SK-N-SH treated with all-trans-retinoic acid at 6 μM for 48 hours (cell line): ENCODE measurements at places on chromosomes 7 and 10.

GRCh38 chr10:118020365-118020764 lies 26.4 kb downstream of the RAB11FIP2 start:
- no peak for ATAC-seq

GRCh38 chr7:33982425-33982786 lies 77.1 kb downstream of the BMPER start:
- peak; percentile 2; the same call in 1 of the 3 replicates for ATAC-seq

DNA sequence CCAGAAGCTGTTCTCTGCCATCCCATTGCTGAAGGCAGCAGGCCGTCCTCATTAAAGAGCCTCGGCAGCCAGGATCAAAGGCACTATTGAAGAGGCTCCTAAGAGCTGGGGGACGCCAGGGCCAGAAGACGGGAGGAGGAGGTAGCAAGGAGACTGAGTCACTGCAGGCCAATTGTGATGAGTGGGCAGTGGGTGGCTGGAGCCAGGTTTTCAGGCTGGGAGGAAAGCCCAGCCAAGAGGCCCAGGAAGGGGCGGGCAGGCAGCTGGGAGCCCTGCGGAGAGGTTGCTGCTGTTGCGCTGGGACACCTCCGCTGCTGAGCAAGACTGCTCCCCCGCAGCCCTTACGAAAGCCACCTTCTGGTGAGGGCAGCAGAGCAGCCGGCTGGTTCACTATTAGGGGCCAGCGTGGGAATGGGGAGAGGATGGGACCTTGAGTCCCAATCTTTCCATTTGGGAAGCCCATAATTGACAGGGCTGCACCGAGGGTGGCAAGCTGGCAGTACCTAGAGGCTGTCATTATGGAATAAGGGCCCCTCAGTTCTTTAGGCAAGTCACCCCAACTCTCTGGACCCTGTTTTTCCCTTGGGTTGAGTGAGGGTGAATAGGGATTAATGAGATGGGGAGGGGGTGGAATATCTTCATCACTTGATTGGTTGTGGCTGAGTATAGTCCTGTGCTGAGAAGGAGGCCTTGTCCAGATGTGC lies 48.4 kb downstream of the UNC5B start:
- peak; percentile 68 for ATAC-seq

GRCh38 chr7:39623732-39624441 lies 515 bp downstream of the RALA start:
- peak; percentile 69 for ATAC-seq

DNA sequence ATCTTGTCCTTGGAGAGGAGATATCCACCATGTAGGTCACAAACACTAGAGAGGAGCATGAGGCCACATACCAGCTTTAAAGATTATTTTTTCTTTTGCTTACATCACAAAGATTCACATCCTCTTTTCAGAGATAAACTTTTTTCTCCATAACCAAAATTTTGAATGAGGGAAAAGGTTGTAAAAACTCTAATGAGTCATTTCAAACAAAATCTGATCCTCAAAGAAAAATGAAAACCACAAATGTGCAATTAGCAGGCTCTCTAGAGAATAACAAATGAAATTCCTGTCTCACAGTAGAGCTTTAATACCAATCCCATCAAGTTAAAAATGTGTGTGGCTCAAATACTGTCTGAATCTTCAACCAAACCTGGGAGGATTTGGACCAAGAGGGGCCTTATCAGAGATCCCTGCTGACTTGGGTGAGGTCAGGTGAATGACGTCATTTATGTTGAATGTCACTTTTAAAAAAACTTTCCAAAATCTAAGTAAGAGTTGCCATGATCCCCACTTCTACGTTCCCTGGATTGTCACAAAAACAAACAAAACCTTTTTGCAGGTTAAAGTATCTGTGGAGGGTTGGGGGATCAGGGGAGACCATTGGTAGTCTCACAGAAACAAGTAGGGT lies 261.5 kb upstream of the NPSR1 start:
- ATAC-seq = no peak

DNA sequence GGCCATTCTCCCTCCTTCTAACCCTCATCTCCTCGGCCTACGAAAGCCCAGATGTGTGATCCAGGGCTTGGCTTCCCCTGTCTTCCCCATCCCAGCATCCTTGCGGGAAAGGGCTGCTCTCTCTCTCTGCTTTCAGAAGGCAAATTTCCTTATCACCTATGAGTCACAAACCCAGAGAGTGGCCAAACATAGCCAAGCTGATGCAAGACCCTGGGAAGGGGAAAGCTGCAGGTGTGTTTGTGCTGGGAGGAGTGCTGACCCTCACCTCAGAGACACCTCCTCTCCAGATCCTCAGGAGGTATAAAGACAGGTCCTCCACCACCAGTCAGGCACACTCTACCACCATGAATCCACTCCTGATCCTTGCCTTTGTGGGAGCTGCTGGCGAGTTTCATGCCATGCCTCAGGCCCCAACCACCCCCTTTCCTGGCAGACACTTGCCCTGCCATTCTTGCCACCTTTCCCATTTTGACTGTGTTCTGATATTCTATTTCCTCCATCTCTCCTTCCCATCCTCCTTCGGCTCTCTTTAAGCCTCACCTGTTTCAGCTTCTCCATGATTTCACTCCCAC lies 10.6 kb upstream of the PRSS2 start:
- ATAC-seq = no peak

DNA sequence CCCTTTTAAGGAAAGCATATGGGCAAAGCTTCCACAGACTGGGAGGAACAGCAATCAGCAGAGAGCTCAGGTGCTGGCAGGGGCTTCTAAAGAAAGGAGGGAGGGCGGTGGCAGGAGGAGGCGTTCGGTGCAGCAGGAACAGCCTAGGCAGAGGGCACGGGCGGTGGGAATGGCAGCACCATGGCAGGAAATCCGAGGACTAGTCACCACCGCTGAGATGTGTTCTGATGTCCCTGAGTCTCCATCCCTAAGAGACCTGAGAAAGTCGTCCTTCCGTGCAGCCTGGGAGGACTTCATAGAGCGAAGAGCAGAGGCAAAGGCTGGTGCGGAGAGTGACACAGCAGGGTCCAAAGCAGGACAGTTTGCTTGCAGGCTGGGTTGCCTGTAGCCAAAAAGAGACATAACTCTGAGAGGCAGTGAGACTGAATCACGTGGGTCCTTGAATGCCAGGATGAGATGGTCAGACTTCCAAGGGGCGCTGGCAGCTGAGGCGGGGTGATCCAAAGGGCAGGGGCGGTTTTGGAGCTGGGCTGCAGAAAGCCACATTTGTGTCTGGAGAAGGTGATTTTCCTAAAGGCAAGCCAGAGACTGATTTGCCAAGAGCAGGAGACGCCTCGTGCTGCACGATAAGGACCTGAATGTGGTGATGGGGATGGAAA lies 35.8 kb upstream of the GRID1 start:
- ATAC-seq = no peak

DNA sequence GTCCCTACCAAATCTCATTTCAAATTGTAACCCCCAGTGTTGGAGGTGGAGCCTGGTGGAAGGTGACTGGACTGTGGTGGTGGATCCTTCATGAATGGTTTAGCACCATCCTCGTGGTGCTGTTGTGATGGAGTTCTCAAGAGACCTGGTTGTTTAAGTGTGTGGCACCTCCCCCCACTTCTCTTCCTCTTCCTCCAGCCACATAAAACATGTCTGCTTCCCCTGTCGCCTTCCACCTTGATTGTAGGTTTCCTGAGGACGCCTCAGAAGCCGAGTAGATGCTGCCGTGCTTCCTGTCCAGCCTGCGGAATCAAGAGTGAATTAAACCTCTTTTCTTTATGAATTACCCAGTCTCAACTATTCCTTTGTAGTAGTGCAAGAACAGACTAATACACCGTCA lies 21.0 kb downstream of the GRB10 start:
- no peak for ATAC-seq

- no peak for ATAC-seq
Observed at GRCh38 chr7:47488969-47489342, 93.0 kb downstream of the TNS3 start.

- ATAC-seq = no peak
Observed at GRCh38 chr7:110051372-110051771, 1039.6 kb upstream of the LRRN3 start.

- no peak for ATAC-seq
Observed at GRCh38 chr7:73831834-73832651, 1.2 kb downstream of the CLDN4 start.

DNA sequence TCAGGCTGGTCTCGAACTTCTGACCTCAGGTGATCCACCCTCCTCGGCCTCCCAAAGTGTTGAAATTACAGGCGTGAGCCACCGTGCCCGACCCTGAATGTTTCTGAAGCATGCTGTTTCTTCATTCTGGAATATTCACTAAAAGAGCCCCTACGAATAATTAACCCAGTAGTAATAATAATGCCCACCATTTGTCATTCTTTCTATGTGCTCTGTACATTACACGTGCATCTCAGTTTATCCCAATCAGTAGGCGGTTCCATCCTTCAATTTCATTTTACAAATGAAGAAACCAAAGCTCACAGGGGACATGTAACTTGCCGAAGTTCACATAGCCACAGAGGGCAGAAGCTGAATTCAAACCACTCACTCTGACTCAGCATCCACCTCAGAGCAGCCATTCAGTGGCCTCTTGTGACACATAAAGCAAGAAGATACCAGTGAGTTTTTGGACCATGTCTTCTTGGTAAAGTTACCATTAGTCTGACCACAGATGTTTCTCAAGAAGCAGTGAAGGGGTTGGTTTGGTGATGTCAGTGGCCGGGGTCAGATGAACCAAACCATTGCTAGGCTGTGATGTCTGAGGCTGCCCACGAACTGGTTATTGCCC lies 71.9 kb upstream of the DUSP5 start:
- peak; percentile 45; the same call in 1 of the 3 replicates for ATAC-seq

- peak; percentile 86 for ATAC-seq
Observed at GRCh38 chr7:7512861-7513597, 22.6 kb downstream of the COL28A1 start.

GRCh38 chr10:58240531-58240930 lies 27.2 kb downstream of the IPMK start:
- ATAC-seq = no peak

DNA sequence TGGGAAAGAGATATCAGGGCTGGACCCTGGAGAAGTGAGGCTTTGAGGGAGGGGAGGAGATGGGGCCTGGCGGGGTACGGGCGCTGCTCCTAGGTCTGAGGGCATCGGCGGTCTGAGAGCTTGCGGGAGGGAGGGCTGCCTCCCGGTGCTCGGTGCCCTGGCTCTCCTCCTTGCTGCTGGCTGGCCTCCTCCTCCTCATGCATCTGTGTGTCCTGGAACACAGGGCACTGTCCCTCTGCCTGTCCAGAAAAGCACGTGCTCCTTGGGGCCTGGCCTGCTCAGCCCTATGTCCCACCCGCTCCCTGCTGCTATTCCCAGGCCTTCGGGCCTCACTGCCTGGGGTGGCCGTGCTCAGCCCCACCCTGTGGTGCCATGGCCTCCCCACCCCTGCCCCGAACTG lies 166.9 kb downstream of the RNF216 start:
- peak; percentile 2; the same call in 2 of the 3 replicates for ATAC-seq

DNA sequence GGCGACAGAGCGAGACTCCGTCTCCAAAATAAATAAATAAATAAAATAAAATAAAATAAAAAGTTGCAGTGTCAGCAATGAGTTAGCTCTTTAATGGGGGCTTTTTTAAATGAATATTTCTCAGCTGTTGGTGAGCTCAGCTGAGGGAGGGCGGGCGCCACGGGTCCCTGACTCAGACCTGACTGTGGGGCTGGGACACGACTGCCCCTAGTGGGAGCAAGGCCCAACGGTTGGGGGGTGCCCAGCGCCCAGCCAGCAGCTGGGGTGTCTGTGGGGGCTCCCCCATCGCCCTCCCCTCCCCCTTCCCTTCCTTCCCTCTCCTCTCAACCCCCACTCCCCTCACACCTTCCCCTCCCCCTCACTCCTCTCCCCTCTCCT lies 46.6 kb downstream of the PWWP2B start:
- peak; percentile 59 for ATAC-seq

DNA sequence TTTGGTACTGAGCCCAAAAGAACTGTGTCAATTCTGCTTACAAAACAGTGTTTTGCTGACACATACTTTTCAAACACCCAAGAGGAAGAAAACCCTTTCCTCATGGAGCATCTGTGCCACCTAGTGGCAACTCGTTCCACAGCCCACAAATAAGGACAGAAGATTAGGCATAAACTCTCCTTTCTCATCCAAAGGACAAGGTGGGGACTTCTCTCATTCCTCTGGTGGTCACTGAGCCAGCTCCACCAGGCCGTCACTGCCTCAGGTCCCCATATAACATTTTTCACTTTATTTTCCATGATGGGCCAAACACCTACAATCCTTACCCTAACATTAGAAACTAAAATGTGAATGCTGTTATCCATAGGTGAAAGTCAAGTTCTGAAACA lies 76.9 kb downstream of the RNF216 start:
- peak; percentile 90 for ATAC-seq

DNA sequence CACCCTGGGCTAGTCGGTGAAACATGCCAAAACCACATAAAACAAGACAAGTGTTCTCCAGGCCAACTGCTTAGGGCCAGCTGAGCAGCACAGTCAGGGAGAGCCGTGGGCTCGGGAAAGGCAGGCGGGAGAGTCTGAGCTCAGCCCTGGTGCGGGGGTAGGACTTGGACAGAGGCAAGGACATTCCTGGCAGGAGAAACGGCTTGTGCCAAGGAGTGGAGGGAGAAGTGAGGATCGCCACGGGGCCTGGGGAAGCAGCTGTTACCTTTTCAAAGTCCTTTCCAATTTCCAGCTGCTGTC lies 4.2 kb downstream of the ELN start:
- ATAC-seq = peak; percentile 79

DNA sequence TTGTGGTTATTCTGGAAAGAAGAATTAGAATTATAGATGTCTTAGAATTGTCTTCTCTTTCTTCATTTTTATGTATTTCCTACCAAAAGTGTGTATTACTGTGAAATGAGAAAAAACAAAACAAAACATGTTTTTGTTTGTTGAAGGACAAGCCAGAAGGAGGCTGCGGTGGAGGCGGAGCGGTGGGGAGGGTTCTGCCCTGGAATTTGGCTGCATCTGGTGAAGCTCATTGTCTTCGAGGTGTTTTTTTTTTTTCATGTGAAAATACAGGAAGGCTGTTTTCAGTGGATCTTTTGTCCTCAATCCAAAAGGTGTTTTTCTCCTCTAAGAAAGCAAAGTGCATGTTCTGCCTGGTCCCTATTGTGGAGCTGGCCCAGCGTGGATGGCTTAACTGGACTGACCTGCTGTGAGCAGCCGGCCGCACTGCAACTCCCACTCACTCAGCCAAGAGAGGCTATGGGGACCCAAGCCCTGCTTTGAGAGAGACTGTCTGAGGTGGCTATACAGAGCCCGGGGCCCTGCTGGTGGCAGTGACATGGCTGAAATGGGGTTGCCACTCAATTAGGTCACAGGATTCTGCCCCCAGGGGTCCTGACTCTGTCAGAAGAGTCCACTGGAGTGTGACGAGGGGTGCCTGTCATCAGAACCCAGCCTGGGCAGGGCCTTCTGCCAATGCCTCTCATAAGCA lies 184.9 kb upstream of the MKI67 start:
- no peak for ATAC-seq

DNA sequence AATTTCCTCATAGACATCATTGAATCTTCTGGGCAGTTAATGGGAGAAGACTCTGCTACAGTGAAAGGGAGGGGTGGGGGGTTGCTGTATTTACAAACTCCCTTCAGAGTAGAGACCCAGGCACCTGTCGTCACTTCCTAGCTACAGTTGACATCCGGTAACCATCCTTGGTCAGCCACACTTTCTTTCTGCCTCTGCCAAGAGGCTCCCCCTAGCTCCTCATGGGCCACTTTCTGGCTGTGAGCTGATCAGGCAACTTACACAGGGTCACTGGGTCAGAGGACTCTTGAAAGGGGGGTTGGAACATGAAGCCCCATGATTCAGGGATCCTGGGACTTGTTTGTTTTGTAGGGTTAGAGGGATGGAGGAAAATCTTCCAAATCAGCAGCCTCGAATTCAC lies 1.2 kb downstream of the TECPR1 start:
- ATAC-seq = no peak
